GM12892 (cell line): ENCODE measurements at places on chromosomes 2 and 18.
A peak's percentile ranks its signal among the peaks of the same experiment; 100 is the strongest.

DNA sequence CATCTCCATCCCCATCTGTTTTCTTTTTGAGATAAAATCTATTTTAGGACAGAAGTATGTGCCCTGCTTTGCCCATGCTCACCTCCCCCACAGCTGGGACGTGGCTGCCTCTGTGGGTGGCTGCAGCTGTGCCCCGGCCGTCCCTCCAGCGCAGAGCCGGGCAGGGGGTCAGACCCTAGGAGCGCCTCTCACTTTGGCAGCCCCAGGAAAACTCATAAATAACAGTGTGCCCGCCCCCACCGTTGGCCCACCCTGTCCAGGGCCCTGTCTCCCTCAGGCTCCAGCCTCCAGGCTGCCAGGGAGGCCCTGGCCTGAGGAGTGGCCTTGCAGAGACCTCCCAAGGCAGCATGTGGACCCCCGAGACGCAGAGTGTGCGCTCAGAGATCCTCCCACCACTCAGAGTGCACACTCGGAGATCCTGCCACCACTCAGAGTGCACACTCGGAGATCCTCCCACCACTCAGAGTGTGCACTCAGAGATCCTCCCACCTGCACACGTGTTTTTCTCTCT lies 178.1 kb downstream of the TWIST2 start:
- DNase-seq = no peak

- no peak for DNase-seq
Measured at GRCh38 chr2:176466918-176467452, 197.7 kb downstream of the MTX2 start.

GRCh38 chr2:145332210-145332898 lies 812.4 kb upstream of the ZEB2 start:
- DNase-seq = no peak

- no peak for DNase-seq
Measured at GRCh38 chr2:20071397-20072383, 20.3 kb upstream of the LAPTM4A start.

DNA sequence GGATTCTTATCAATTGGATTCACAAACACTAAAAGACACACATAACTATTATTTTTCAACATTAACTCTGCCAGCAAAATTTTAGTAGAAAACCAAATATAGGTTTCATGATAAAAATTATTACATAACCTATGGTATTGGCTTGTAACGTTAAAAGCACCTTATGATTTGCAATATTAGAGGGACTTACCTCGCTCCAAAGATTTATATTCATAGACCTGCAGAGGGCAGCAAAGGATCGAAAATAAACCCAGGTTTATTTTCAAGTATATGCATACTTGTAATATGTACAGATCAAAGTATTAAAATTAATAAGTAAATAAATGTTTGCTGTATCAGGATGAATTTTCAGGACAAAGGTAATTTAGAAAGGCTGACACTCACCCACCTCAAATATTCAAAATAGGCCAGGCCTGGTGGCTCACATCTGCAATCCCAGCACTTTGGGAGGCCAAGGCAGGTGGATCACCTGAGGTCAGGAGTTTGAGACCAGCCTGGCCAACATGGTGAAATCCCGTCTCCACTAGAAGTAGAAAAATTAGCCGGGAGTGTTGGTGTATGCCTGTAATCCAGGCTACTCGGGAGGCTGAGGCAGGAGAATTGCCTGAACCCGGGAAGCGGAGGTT lies 45.3 kb downstream of the LRPPRC start:
- DNase-seq = no peak

DNA sequence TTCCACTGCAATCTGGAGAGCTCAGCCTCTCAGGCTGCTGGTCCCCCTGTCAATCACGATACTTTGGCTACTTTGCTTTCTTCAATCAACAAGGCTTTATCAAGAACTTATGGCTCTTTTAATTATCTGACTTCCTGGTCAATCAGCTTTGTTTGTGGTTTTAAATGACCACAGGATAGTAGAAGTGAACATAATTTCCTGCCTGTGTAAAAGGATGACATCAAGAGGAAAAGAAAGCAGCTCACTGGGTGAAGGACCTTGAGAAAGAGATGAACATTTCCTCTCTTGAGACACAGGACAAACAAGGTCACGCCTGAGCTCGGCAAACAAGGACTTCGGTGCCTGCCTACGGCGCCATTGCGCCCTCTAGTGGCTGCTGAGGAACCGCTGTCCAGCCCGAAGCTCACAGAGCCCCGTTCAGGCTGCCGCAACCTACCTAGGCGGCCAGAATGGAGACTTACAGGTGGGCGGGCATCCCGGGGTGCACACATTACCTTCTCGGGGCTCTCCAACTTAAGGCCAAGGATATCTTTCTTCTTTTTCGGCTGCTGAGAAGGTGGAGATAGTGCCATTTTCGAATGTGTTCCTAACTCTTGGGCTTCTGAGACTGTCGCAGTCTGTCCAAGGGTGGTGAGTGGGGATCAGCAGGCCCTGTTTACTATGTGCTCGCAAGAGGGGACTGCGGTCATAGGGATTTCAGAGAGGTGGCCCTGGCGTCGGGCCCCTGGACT lies 54.0 kb downstream of the IL1RL2 start:
- peak; percentile 70 for DNase-seq

- DNase-seq = no peak
Measured at GRCh38 chr2:121237980-121238665, 46.9 kb downstream of the TFCP2L1 start.

DNA sequence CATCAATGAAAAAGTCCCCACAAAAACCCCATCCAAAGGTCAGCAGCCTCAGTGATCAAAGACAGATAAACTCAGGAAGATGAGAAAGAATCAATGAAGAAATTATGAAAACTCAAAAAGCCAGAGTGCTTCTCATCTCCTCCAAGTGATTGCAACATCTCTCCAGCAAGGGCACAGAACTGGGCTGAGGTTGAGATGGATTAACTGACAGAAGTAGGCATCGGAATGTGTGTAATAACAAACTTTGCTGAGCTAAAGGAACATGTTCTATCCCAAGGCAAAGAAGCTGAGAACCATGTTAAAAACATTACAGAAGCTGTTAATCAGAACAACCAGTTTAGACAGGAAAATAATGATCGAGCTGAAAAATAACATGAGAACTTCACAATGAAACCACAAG lies 442.8 kb upstream of the SYT4 start:
- DNase-seq = no peak

DNA sequence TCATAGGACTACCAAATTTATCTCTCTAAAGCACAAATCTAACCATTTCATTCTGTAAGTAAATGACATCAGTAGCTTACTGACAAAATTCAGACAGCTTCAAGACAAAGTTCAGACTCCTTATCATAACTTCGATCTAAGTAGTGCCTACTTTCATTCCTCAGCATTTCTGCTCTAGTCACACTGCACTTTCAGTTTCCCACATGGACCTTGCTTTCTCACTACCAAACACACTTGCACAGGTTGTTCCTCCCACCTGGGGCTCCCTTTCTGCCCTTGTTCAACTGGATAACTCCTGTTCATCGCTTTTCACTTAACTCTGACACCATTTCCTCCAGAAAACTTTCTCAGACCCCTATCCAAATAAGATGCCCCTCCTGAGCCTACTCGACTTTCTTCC lies 22.1 kb upstream of the CCDC150 start:
- no peak for DNase-seq

- DNase-seq = no peak
Measured at GRCh38 chr2:46309052-46309953, 12.1 kb downstream of the EPAS1 start.

GRCh38 chr2:134206031-134206430 lies 47.8 kb upstream of the MGAT5 start:
- DNase-seq = no peak
